ENCODE measurements at places on chromosomes 2 and 18.

GRCh38 chr2:151669585-151670081, 64.6 kb downstream of the NEB start:
- no peak for DNase-seq

DNA sequence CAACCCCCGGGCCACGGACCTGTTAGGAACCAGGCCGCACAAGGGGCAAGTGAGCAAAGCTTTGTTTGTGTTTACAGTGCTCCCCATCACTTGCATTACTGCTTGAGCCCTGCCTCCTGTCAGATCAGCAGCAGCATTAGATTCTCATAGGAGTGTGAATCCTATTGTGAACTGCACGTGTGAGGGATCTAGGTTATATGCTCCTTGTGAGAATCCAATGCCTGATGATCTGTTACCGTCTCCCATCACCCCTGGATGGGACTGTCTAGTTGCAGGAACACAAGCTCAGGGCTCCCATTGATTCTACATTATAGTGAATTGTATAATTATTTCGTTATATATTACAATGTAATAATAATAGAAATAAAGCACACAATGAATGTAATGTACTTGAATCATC, 125.6 kb downstream of the FMNL2 start:
- DNase-seq: no peak

DNA sequence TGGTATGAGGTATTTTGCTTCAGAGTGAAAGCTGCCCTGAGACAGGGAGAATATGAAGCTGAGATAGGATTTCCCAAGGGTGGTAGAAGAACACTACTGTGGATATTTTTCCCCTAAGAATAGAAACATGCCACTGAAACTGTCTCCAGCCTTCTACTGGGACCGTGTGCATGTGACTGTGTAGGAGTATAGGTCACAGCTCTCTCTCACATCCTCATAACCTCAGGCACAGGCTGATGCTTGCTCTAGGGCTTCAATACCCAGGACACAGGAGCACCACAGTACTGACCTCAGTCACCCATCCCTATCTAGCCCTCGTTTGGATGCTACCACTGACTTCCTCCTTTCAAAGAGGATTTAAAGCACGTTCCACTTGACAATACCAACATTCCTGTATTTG, 67.2 kb downstream of the REV1 start:
- no peak for DNase-seq

DNA sequence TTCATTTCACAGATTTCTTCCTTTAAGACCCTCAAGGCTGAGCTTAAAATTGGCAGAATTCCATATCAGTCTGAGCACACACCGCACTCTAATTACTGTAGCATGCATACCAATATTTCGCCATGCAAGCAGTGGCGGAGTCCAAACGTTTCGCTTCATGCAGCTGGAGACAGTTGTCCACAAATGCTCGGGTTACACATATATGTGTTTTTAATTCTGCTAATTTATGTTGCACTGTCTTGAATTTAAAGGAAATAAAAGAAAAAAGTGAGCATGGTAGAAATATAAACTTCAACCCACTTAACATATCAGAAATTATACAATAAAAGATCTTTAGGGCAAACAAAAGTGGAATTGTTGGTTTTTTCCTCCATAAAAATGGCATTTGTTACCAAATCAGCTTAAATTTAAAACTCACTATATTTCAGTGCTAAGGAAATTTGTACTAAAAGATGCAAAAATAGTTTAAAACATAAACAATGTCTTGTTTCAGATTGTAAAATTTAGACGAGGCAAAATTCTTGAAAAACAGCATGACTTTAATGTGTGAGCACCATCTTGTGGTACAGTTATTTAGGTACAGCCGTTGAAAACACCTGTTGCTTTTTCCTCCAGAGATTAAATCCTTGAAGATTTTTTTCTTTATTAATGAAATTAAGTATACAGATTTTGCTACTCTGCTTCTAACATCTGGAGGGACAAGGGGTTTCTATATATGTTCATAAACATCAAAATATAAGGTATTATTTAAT, 24.1 kb upstream of the KANSL1L start:
- DNase-seq: no peak

- DNase-seq: no peak
These were observed 61.1 kb upstream of the IGFBP5 start for GRCh38 chr2:216756435-216756834.

DNA sequence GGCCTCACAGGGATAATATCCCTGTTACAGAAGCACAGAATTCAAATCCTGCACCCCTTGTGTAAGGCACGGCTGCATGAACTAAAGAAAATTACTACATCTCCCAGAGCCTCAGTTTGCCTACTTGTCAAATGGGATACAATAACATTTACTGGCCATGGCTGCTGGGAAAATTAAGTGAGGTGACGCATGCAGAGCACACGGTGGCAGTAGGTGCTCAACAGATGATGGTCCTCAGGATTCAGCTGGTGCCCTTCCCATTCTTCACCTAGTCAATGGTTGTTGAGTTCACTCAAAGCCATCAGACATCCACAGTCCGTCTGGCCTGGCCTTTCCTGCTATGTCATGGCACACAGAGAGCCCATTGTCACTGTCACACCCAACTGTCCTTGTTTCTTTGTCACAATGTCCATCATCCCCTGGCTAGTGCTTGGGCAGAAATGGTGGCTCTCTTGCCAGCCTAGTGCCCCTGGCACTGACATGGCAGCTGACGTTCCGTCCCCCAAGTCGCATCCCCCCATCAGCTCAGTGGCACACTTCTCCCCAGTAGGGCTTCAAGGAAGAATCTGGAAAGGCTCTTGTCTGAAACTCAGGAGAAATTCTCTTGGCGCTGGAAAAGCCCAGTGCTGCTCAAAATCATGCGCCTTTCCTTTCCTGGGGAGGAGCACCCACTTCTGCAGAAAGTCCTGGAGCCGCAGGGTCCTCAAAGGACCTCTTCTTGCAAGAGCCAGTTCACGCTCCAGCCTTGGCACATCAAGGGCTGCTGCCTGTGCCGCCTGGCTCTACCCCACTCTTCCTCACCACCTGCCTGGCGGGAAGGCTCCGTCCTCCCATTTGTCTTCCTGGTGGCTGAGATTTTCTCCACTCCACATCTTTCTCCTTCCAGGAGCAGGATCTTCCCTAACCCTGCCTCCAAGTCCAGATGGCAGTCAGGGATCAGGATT, 55.9 kb upstream of the SLC66A3 start:
- no peak for DNase-seq

DNA sequence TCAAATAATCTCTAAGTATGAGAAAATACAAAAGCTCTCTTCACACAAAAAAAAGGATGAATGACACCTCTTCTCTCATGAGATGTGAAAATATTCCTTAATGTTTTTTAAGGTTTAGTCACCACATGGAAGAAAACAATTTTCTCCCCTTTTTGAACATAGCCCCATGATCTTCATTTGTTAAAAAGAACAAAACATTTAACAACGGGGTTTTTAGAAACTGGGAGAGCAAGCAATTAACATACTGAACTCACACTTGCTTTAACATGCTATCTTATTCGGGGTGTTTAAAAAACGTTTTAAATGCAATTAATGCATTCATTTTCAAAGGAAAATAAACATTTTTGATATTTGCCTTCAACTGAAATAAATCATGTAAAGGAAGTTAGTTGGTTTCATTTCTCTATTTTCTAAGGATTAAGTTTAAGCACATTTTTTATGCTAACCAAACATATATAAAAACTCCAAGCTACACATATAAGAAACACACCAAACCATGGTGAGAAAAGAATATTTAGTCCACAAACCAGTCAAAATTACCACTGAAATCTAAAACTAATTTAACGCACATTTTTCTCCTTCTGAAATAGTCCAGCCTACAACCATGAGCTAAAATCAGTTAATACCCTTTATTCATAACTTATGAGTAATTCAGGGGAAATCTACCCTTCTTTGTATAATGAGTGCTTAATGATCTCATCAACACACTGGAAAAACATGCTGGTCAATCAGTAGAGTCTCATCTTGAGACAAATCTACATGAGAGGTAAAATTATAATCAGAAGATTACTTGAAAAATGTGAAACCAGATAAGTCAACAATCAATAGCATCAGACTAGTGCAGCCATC, 8.2 kb downstream of the FBXO11 start:
- no peak for DNase-seq

DNA sequence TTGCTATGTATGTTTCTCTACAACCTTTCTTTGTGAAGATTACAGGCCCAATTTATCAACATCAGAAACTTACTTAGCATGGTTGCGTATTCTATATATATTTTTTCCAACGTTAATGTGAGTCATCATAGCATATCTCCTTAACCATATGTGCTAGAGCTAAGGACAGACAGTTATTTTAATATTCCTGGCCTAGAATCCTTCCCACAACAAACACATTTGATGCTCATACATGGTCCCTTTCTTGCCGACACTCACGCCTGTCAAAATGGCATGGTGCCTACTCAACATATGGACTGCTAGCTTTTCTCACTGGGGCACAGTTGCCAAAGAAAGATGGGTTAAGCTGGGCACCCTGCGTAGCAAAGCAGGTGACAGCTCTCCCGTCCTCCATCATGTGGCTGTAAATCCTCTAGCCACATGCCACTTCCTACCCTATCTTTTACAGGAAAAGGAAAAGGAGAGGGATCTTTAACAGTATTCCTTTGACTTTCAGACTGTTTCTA, 75.2 kb upstream of the GALNT5 start:
- no peak for DNase-seq

DNA sequence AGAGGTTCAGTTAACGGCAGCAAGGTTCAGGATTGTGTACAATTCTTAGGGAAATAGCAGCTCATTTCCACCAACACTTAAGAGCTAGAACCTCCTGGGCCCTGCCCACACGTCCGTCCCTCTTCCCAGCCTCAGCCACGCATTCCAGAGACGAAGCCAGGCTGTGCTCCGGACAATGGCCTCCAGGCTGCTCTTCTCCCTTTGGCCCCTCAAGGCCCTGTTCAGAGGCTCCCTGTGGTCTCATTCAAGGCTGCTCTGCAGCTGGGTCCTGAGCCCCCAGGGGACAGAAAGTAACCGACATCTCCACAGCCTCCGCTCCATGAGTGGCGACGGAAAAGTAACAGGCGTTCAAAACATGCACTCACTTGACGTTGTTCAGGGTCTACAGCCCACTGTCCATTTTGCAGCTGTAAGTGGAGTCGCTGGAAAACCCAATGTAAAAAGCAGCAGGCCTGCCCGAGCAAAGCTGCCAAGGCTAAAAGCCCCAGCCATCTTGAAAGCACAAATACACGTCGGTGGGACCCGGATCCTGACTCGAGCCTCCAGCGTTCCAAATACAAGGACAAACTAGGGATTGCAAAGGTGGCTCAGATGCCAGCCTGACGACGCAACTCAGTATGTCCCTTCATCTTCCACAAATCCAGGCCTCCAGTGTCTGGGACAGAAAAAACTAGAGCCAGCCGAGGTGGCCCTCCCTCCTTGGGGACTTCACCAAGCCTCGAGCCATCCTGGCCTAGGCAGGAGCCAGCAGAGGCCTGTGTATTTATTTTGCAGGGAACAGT, 76.9 kb downstream of the NDUFA10 start:
- peak; percentile 9 for DNase-seq
